Activated T-cell treated with anti-CD3 and anti-CD28 coated beads, Interleukin-2, amount 50 U/mL, for 72 hours (primary cell): ENCODE measurements at places on chromosomes 5 and 9. TPM values are rescaled to one million over a fixed set of nuclear protein-coding genes. Genes with fewer than 3 reads are reported as not detected.
A peak's percentile ranks its signal among the peaks of the same experiment; 100 is the strongest.

The C9orf50 gene
- not detected for total RNA-seq

DNA sequence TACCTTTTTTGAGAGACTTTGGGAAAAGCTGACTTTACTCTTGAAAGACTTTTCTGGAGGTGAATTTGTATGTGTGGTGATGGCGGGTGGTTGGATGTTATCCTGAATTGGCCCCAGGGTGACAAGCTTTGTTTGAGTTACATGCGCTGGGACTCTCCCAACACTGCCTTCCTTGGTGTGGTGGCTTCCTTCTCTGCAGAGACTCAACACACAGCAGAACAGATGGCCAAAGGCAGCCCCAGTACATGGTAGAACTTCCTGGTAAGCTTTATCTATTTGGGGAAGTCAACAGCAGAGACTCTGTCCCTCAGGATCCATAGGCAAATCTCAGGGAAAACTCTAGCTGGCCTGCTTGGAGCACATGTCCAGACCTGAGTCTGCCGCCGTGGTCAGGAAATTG, 18.1 kb downstream of the C1QTNF2 start:
- no peak overlapping the region for H3K4me3 ChIP-seq
- H3K27me3 ChIP-seq = no peaks in the 10 kb centered on the region
- no peaks in the 10 kb centered on the region for H3K36me3 ChIP-seq
- DNase-seq = no peak

The CDH6 gene
- not detected for total RNA-seq

DNA sequence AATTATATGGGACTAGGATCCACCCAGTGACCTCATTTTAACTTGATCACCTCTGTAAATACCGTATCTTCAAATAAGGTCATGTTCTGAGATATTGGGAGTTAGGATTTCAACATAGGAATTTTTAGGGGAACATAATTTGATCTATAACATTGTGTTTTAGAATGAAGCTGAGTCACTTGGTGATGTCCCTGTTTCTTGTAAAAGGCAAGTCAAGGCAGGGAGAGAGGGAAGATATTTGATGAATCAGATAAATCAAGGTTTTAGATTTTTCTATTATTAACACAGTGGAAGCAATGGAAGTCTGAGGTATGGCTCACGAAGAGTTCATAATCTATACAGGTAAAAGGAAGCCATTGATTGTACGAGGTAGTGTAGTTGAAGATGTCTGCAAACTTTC, 11.8 kb upstream of the GPR151 start:
- peaks cover 7% of the 10 kb centered on the region for H3K27me3 ChIP-seq
- H3K27ac ChIP-seq = no peak overlapping the region
- H3K4me1 ChIP-seq = no peaks in the 10 kb centered on the region
- H3K36me3 ChIP-seq = no peaks in the 10 kb centered on the region
- no peak for DNase-seq
- no peak overlapping the region for H3K4me3 ChIP-seq

The OCLN gene
- total RNA-seq = 0.62 TPM

The FAM163B gene
- not detected for total RNA-seq

The TMEM167A gene
- total RNA-seq = 65.1 TPM

DNA sequence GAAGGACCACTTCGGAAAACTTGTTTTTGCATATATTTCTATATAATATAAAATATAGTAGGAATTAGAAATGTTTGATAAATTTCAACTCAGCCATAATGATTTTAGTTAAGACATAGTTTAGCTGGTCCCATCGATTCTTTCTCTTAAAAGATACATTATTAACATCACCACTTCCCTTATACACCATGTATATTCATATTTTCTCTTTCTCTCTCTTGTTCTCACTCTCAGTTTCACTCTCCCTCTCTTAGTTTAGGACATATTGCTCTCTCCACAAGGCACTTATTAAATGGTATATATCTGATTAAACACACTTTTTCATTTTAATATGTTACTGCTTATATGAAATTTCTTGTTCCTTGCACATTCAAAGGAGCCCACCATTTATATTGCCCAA, 90.1 kb upstream of the RASEF start:
- no peaks in the 10 kb centered on the region for H3K27me3 ChIP-seq
- H3K36me3 ChIP-seq = no peaks in the 10 kb centered on the region
- no peak overlapping the region for H3K4me3 ChIP-seq
- H3K27ac ChIP-seq = no peak overlapping the region

DNA sequence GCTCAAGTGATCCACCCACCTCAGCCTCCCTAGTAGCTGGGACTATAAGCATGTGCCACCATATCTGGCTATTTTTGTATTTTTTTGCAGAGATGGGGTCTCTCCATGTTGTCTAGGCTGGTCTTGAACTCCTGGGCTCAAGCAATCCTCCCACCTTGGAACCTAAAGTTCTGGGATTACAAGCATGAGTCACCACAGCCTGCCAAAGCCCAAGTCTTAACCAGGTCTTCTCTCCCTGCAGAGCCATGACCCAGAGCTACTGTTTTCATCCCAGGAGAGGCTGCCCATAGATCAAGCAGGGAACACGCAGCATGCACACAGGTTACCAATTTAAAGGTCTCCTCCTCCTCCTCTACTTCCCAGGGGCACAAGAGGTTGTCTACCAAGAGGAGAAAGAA, 29.7 kb downstream of the PCDHGC5 start:
- no peak overlapping the region for H3K4me3 ChIP-seq
- H3K27me3 ChIP-seq = no peaks in the 10 kb centered on the region
- H3K36me3 ChIP-seq = peaks cover 18% of the 10 kb centered on the region
- peaks cover 61% of the 10 kb centered on the region for H3K4me1 ChIP-seq
- no peak overlapping the region for H3K27ac ChIP-seq

- H3K4me1 ChIP-seq = no peaks in the 10 kb centered on the region
- DNase-seq = no peak
- no peaks in the 10 kb centered on the region for H3K36me3 ChIP-seq
- H3K27ac ChIP-seq = no peak overlapping the region
These were observed 69.3 kb downstream of the SGCD start for GRCh38 chr5:156396063-156396829.

GRCh38 chr5:56480078-56480704, 247.1 kb upstream of the ANKRD55 start:
- peak; percentile 42 for DNase-seq
- H3K27me3 ChIP-seq = no peaks in the 10 kb centered on the region
- peak overlapping the region; percentile 77 for H3K4me3 ChIP-seq
- peaks cover 59% of the 10 kb centered on the region for H3K4me1 ChIP-seq
- no peaks in the 10 kb centered on the region for H3K36me3 ChIP-seq

The TRIP13 gene
- 18.2 TPM for total RNA-seq

The CBY3 gene
- 0.44 TPM for total RNA-seq

DNA sequence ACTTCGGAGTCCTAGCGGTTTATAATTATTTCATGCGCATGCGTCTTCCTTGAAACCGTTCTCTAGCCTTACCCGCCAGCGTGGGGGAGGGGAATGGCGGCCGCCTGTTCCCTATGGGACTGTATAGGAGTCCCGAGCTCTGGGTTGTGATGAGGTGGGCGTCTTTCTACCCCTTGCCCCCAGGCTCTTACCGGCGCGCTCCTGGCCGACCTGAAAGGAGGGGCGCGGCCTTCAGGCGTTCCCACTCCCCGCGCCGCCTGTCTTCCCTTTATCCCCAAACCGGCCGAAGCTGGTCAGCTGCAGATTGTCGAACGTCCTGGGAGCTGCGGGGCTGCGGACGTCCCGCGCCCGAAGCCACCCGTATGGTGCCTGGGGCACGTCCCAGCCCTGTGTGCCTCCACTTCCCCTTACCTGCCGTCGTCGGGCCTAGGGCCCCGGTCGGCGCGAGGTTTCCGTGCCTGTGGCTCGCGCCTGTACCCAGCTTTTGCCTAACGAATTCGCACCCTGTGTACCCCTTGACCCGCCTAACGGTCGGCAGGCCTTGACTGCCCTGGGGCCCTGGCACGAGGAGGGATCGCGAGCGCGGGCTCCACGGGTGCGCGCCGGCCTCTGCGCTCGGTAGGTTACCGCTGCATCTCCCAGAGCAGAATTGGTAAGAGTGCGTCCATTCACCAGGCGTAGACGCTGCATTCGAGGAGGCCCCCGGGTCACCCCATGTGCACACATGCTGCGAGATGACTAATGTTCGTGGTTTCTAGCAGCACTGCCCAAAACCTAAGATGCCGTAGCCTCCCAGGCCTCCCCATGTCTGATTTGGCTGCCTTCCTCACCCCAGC, 653 bp upstream of the HNRNPH1 start:
- H3K4me3 ChIP-seq = peak overlapping the region; percentile 97
- peak overlapping the region; percentile 99 for H3K27ac ChIP-seq
- H3K36me3 ChIP-seq = peaks cover 41% of the 10 kb centered on the region
- H3K27me3 ChIP-seq = no peaks in the 10 kb centered on the region
- peaks cover 49% of the 10 kb centered on the region for H3K4me1 ChIP-seq

GRCh38 chr5:176822041-176822792, 11.9 kb downstream of the UNC5A start:
- H3K4me1 ChIP-seq = peaks cover 8% of the 10 kb centered on the region
- H3K27ac ChIP-seq = no peak overlapping the region
- no peak for DNase-seq
- peaks cover 32% of the 10 kb centered on the region for H3K27me3 ChIP-seq
